ENCODE measurements at places on chromosomes 4 and X.

DNA sequence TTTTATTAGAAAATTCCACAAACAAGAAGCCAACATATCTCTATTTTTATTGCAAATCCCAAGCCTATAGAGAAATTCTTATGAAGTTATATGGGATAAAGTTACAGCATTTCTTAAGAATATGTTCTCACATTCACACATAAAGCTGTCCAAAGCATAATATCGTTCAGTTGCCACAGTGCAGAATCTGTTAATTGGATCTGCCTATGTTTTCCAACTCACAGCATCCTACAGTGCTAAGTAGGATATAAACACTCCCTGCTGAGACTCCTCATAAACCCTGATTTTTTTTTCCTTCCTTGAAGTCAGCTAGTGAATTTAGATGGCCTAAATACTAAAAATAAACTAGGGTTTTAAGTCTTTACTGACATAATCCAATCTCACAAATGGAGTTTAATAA, 307.9 kb downstream of the PDGFC start:
- no peak for DNase-seq

- DNase-seq, result no peak
These were observed 20.3 kb downstream of the HS3ST1 start for GRCh38 chr4:11408233-11408967.

- DNase-seq, result no peak
These were observed 104.1 kb downstream of the CPEB2 start for GRCh38 chr4:15106399-15106798.

- DNase-seq, result no peak
These were observed 3.0 kb downstream of the ARHGEF38 start for GRCh38 chr4:105555409-105555808.

- DNase-seq, result no peak
These were observed 7.6 kb downstream of the CITED1 start for GRCh38 chrX:72297953-72298730.

All from stimulated activated CD4-positive, alpha-beta T cell treated with anti-CD3 and anti-CD28 coated beads, Interleukin-2, amount 100 ng/mL, for 24 hours (primary cell).